ENCODE measurements at places on chromosomes 7 and 10.

DNA sequence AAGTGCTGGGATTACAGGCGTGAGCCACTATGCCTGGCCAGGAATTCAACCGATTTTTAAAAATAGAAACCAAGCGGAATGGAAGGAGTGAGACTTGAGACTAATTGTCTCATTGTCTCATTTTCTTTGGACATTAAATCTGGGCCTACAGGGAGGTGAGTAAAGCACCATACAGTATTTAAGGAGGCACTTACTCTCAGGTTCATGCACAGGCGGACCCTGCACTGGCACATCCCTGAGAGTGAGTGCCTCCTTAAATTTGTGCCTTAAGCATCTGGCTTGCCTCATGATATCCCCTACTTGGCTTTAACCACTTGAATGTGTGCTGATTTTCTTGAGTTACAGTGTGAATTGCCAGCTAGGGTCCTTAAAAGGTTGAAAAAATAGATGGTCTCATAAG lies 10.6 kb downstream of the UBE3C start:
- H3K4me3 ChIP-seq = no peak overlapping the region
- peaks cover 33% of the 10 kb centered on the region for H3K36me3 ChIP-seq
- H3K27me3 ChIP-seq = no peaks in the 10 kb centered on the region
- H3K4me1 ChIP-seq = peaks cover 17% of the 10 kb centered on the region

GRCh38 chr10:16280595-16280994 lies 156.2 kb upstream of the PTER start:
- H3K36me3 ChIP-seq = no peaks in the 10 kb centered on the region
- no peak overlapping the region for H3K27ac ChIP-seq
- DNase-seq = no peak
- no peaks in the 10 kb centered on the region for H3K4me1 ChIP-seq

DNA sequence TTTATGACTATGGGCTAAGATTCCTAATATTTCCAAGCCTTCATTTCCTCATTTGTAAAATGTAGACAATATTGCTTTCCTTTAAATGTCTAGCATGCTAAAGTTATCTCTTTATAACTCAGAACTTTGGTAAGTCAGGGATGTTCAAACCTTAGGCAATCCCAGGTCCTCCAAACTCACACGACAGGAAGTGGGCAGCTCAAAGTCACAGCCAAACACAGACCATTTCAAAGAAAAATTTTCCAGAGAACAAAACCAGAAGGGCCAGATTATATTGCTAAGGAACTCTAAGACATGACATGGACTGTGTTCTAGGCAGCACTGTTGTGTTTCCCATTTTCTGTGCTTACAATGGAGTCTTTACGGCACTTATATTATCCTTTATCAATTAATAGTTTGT lies 87.8 kb upstream of the DYNC1I1 start:
- no peaks in the 10 kb centered on the region for H3K4me1 ChIP-seq
- no peak overlapping the region for H3K27ac ChIP-seq
- H3K27me3 ChIP-seq = no peaks in the 10 kb centered on the region

GRCh38 chr7:6276911-6277408 lies 4.5 kb upstream of the CYTH3 start:
- H3K27me3 ChIP-seq = no peaks in the 10 kb centered on the region
- DNase-seq = no peak
- H3K36me3 ChIP-seq = no peaks in the 10 kb centered on the region
- no peak overlapping the region for H3K4me3 ChIP-seq

DNA sequence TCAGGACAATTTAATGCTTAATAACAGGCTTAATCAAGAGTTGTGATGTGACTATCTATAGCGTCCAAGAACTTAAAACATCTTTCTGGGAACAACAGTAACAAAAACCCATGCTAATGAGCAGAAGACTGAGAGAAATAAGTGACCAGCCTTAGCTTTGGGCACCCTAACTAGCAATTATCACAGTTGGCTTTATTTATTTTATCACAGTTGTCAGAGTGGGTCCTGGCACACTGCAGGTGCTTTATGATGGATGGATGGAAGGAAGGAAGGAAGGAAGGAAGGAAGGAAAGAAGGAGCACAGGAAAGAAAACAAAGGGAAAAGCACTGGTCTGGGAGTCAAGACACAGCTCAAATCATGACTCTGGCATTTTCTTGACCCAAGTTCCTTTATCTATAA lies 181.1 kb downstream of the SKAP2 start:
- H3K27ac ChIP-seq = no peak overlapping the region
- H3K27me3 ChIP-seq = no peaks in the 10 kb centered on the region
- no peak for DNase-seq
- H3K4me1 ChIP-seq = no peaks in the 10 kb centered on the region
- H3K36me3 ChIP-seq = no peaks in the 10 kb centered on the region

- DNase-seq = no peak
- H3K27me3 ChIP-seq = no peaks in the 10 kb centered on the region
- no peaks in the 10 kb centered on the region for H3K36me3 ChIP-seq
- H3K4me3 ChIP-seq = peak overlapping the region; percentile 47
Observed at GRCh38 chr7:91164506-91164905, 99.7 kb upstream of the FZD1 start.

DNA sequence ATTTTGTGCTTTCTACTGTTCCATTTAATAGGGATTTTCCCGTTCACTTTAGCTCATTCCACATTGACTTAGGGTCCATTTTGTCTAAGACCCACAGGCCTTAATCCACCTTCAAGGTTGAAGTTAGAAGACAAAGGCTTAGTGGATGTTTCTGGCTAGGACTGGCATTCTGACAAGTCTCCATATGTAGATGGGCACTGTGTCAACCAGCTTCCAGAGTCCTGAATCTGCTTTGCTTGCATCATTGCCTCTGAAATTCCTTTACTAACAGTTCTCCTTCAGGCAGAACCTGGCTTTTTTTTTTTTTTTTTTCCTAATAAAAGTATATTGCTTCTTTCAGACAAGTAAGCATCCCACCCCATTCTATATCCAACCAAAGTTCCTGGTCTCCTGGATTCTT lies 69.6 kb upstream of the PDCD4 start:
- H3K36me3 ChIP-seq = no peaks in the 10 kb centered on the region
- H3K27me3 ChIP-seq = no peaks in the 10 kb centered on the region
- no peak overlapping the region for H3K4me3 ChIP-seq

DNA sequence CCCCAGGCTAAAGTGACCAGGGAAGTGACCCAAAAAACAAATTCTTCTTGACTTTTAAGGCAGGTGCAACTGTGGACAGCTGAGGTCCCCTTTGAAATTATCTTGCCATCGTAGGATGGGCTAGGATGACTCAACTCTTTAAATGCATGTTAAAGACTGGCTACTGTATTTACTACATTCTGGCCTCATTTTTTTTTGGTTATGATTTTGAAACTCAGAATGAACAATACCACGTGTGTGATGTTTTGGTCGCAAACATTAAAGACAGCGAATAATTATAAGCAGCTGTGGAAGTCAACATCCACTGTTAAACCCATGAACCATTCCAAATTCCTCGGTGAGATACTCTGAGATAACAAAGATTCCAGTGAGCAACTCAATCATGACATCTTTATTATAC lies 1.2 kb upstream of the SLC13A4 start:
- no peak overlapping the region for H3K27ac ChIP-seq
- H3K4me3 ChIP-seq = no peak overlapping the region
- H3K4me1 ChIP-seq = peaks cover 9% of the 10 kb centered on the region

GRCh38 chr7:139825666-139826290 lies 3.3 kb upstream of the TBXAS1 start:
- no peak overlapping the region for H3K4me3 ChIP-seq
- DNase-seq = no peak
- H3K36me3 ChIP-seq = no peaks in the 10 kb centered on the region
- H3K4me1 ChIP-seq = no peaks in the 10 kb centered on the region
- H3K27ac ChIP-seq = no peak overlapping the region
- H3K27me3 ChIP-seq = 0 out of 2 replicates have a peak, but pooled peaks cover 2% of the 10 kb centered on the region

GRCh38 chr7:119127706-119128105 lies 903.2 kb downstream of the ANKRD7 start:
- no peak overlapping the region for H3K27ac ChIP-seq
- no peak for DNase-seq
- H3K4me1 ChIP-seq = no peaks in the 10 kb centered on the region
- H3K27me3 ChIP-seq = no peaks in the 10 kb centered on the region
- H3K4me3 ChIP-seq = no peak overlapping the region
- H3K36me3 ChIP-seq = no peaks in the 10 kb centered on the region

DNA sequence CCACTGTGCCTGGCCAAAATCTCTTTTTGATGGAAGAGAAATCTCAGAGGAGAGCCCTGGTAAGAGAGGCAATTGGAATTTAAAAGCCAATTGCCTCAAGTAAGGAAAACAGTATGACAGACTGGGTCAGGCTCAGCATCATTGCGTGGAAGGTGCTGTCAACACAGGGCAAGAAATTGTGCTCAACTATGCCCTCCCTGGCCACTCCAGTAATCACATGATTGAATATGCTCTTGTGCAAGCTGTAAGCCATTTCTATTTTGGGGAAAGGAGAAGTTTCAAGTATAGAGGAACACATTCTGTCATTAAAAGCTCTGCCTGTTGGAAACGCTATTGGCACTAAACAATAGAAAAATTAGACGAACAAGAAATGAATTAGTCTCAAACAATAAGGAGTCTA lies 1127.7 kb downstream of the REEP3 start:
- peaks cover 6% of the 10 kb centered on the region for H3K4me1 ChIP-seq
- no peaks in the 10 kb centered on the region for H3K27me3 ChIP-seq
- no peak overlapping the region for H3K27ac ChIP-seq

DNA sequence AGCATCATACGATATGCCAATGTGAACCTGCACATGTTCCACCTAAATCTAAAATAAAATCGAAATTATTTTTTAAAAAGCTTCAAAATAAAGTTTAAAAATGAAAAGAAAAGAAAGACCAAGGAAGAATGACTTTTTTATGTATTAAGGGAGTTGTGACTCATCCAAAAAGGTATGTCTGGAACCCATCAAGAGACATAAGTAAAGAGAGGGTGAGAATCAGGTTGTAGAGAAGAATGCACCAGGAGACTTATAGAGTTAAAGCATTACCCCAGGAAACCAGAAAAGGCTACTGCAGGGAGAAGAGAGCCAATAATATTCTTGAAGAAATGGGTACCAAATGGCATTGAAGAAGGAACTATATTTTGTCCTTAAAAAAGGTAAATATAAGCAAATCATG lies 69.8 kb downstream of the CTTNBP2 start:
- DNase-seq = no peak
- H3K27ac ChIP-seq = no peak overlapping the region
- no peaks in the 10 kb centered on the region for H3K27me3 ChIP-seq
- no peaks in the 10 kb centered on the region for H3K4me1 ChIP-seq
- H3K36me3 ChIP-seq = no peaks in the 10 kb centered on the region

DNA sequence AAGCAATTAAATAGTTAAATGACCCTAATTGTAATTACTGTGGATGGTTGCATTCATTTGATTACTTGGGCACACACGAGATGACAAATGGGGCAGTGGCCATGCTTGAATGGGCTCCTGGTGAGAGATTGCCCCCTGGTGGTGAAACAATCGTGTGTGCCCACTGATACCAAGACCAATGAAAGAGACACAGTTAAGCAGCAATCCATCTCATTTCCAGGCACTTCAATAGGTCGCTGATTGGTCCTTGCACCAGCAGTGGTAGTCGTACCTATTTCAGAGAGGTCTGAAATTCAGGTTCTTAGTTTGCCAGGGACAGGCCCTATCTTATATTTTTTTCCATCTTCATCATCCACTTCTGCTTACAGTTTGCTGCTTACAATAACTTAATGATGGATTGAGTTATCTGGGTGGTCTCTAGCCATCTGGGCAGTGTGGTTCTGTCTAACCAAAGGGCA lies 8.3 kb downstream of the PCBD1 start:
- peaks cover 6% of the 10 kb centered on the region for H3K36me3 ChIP-seq
- H3K27me3 ChIP-seq = no peaks in the 10 kb centered on the region
- peak; percentile 93 for DNase-seq
- H3K27ac ChIP-seq = no peak overlapping the region
- H3K4me1 ChIP-seq = peaks cover 10% of the 10 kb centered on the region

- no peaks in the 10 kb centered on the region for H3K36me3 ChIP-seq
- H3K27me3 ChIP-seq = no peaks in the 10 kb centered on the region
- DNase-seq = no peak
Observed at GRCh38 chr7:46960970-46961369, 620.9 kb downstream of the TNS3 start.

DNA sequence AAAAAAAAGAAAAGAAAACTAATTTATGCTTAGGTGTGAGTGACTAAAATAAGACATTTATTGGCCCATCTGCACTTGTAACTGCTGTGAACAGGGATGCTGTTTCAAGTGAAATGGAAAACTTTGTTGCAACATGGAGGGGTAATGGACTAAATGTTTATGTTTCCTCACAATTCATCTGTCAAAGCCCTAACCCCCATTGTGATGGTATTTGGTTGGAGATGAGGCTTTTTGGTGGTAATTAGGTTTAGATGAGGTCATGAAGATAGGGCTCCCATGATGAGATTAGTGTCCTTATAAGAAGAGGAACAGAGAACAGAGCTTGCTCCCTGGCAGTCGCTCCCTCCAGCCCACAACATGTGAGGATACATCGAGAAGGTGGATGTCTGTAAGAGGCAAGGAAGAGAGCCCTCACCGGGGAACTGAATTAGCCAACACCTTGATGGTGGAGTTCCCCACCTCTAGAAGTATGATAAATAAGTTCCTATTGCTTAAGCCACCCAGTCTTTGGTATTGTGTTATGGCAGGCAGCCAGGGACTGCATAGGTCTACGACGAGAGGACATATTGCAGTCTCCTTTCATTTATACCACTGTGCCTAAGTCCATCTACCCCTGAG lies 28.6 kb upstream of the VCL start:
- no peak overlapping the region for H3K4me3 ChIP-seq
- H3K27me3 ChIP-seq = no peaks in the 10 kb centered on the region
- no peaks in the 10 kb centered on the region for H3K4me1 ChIP-seq
- H3K27ac ChIP-seq = no peak overlapping the region
- DNase-seq = no peak
- no peaks in the 10 kb centered on the region for H3K36me3 ChIP-seq

DNA sequence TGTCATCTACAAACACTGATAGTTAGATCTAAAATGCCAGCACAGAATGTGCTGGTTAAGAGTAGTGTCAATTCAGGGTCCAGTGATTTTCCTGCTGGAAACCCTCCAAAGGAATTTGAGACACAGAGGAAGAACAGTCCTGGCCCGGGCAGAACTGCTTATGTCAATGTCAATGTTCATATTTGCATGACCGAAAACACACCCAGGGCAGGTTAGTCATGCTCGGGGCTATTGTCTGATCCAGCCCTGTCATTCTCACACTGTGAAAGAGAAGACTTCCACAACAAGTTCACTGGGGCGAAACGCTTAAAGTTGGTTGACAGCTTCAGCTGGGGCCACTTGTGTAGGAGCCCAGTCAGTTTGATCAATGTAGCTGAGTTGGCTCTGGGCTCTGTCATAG lies 139.3 kb downstream of the C1GALT1 start:
- H3K4me1 ChIP-seq = peaks cover 7% of the 10 kb centered on the region
- H3K27ac ChIP-seq = no peak overlapping the region
- peak; percentile 42 for DNase-seq
- H3K27me3 ChIP-seq = no peaks in the 10 kb centered on the region

GRCh38 chr10:121935702-121936101 lies 7.9 kb upstream of the ATE1 start:
- H3K4me1 ChIP-seq = no peaks in the 10 kb centered on the region
- H3K4me3 ChIP-seq = no peak overlapping the region
- no peak overlapping the region for H3K27ac ChIP-seq

DNA sequence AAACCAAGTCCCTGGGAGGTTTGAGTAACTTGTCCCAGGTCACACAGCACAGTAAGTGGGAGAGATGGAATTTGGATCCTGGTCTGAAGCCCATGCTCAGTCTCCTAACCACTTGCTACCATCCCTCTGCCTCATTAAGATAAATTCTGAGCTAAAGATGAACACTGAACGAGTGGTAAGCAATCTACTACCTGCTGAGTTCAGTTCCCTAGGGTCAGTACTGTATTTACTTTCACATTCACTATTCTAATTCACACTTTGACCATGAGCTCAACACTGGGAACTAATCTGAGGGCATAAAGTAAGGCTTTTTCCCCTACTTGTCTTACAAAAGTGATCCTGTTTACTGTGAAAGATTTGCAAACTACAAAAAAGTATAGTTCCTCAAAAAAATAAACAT lies 2.4 kb downstream of the UROS start:
- H3K36me3 ChIP-seq = no peaks in the 10 kb centered on the region
- H3K4me3 ChIP-seq = no peak overlapping the region
- no peaks in the 10 kb centered on the region for H3K27me3 ChIP-seq
- peaks cover 31% of the 10 kb centered on the region for H3K4me1 ChIP-seq

Data from Karpas-422 (cell line).